ENCODE measurements at places on chromosomes 3 and 15.

DNA sequence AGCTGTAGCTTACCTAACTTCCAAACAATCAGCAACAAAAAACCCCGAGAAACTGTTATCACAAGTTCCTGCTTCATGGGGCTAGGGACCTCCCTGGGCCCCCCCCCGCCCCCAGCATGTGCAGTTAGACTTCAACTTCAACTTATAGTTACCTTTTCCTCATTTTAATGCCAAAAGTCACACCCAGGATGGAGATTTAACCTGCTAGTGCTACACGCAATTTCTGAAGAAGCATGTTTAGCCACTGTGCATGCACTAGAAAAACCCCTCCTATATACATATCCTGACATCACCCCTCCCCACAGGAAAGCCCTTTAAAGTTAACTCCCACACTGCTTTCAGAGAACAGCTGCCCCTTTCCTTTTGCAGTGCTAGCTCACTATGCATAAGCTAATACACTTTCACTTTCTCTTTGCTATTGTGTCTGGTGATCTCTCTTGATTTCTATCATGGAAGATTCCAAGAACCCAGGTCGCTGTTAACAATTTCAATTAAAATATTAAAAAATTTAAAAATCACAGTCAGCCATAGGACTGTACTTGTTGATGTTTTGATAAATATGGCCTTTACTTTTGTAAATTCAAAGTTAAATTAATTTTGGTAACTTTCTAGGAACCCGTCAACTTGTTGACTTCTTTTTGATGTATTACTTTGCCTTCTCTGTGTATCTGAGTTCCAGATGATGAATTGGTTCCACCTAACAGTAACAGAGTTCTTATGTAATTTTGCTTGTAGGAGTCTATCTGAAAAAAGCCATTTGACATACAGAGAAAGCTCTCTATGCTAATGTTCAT lies 75.2 kb upstream of the ACAD9 start:
- DNase-seq: peak; percentile 27

GRCh38 chr3:40309925-40310695 lies 603 bp downstream of the EIF1B start:
- DNase-seq: no peak

DNA sequence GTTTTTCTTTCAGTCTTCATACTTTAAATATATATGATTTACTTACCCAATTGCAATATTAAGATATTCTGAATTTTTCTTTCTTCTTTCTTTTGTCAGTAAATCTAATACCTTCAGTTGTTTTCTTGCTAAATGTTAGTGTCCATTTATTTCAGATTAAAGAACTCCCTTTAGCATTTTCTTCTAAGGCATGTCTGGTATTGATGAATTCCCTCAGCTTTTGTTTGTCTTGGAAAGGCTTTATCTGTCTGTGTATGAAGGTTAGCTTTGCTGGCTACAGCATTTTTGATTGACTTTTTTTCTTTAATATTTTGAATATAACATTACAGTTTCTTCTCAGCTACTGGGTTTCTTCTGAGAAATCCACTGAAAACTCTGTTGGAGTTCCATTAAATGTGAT lies 64.0 kb upstream of the PLSCR4 start:
- no peak for DNase-seq

- no peak for DNase-seq
Observed at GRCh38 chr3:126984391-126985131, 1.6 kb downstream of the PLXNA1 start.

- no peak for DNase-seq
Observed at GRCh38 chr3:136544532-136544931, 207.6 kb downstream of the STAG1 start.

DNA sequence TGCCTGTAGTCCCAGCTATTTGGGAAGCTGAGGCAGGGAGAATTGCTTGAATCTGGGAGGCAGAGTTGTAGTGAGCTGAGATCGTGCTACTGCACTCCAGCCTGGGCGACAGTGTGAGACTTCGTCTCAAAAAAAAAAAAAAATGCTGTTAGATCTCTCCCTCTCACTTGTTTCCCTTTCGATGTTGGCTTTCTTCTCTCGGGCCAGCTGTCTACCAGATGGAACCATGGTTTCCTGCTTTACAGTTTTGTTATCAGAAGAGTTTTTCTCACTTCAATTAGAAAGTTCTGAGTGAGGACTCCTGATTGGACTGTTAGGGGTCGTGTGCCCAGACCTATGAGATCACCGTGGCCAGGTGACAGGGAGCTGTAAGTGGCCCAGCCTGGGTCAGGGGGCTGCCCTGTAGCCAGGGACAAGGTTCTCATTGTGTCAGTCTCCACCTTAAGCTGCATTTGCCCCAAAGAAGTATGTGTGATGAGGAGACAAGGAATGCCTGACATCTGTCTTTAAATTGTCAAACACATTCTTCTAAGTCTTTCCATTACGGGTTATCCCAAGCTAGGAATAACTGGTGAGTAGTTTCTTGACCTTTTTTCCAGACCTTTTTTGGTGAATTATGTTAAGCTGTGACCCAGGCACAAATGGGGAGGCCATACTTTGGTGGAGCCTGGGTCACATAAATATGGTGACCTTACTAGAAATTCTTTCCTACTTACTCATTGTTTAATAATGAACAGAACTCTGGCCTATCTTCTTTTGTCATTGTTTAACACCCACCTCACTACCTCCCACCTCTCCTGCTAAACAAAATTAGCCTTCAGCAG lies 25.2 kb downstream of the SNAPC5 start:
- DNase-seq: no peak

GRCh38 chr3:39917065-39917773 lies 107.8 kb downstream of the MYRIP start:
- no peak for DNase-seq

DNA sequence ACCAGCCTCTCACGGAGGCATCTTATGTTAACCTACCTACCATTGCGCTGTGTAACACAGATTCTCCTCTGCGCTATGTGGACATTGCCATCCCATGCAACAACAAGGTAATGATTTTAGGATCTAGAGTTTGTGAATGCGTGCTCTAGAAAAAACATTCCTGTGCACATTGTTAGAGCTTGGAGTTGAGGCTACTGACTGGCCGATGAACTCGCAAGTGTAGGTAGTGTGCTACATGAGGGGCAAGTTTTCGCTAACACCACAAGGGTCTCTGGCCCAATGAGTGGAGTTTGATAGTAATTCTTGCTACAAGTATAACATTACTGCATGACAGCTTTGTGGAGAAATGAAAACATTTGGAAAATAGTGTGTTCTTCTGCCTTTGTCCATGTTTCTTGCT lies 4.4 kb downstream of the RPSA start:
- DNase-seq: no peak

- DNase-seq: no peak
Observed at GRCh38 chr3:181727341-181728032, 15.8 kb downstream of the SOX2 start.

DNA sequence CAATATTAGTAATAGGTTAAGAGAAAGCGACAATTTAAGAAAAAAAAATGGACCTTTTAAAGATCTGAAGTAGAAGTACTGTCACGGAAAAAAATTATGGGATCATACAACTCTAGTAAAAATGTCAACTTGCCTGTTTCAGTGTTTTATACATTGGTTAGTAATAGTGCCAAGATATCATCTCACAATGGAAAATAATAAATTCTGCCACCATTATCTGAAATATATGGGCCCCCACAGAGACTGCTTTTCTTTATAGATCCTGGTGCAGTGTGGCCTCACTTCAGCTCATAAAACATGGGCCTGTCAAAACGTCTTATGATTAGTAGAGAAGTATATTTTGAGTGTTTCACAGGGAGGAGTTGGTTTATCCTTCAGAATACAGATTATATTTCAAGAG lies 266.3 kb upstream of the EPHA6 start:
- no peak for DNase-seq

- DNase-seq: no peak
Observed at GRCh38 chr15:54816401-54816800, 380.3 kb downstream of the RSL24D1 start.

DNA sequence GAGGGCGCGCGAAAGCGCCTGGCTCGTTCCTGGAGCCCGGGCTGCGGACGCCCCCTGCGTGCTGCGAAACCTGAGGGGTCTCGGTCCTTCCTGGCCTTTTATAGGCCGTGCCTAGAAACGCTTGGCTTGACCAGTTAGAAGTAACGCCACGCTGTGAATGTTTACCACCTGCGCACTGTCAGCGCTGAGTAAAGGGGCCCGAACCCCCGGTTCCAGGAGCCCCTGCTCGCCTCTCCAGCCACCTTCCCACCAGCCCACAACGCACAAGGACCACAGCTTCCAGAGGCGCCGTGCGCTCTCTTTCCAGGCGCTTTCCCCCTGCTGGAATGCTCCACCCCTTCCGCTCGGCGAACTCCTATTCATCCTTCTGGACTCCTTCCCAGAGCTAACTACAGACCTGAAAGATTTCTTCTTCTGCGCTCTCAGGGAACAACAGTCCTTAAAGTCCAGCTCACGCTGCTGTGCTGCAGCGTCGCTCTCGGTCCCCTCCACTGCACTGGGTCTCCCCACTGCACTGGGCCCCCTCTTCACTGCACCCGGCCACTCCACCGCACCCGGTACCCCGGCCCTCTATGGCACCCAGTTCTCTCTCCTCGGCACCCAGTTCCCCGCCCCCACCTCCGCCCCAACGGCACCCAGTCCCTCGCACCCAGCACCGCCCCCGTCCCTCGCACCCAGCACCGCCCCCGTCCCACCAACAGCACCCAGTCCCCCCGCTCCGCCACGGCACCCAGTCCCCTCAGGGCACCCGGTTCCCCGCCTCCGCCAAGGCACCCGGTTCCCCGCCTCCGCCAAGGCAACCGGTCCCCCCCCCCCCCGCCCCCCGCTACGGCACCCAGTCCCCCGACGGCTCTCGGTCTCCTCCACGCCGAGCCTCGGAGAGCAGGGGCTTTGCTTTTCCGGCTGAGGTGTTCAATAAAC lies 69.8 kb downstream of the SQOR start:
- DNase-seq: peak; percentile 4

DNA sequence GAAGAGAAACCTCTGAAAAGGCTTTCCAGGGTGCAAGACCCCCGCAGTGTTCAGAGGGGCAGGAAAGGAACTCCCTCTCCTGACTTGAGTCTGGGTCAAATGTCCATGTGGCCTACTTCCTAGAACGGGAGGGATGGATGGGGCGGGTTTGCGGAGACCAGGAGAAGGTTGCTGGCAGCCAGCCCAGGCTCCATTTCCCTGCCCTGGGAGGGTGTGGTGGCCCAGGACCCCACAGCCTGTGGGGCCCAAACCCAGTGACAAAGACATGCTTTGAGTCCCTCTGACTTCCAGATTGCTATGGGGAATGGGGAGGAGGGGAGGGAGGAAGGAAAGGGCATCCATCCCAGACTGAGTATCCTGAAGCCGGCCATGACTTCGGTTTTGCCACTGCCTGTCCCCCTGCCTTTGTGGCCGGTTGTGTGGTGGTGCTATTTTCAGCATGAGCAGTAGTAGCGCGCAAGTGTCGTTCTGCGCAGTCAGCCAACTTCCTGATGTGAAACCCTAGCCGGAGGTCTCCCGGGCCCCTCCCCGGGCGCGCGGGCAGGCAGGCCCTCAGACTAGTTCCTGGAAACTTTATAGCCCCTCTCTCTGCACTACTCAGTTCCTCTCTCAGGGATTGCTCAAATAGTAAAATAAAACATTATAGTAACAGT lies 24.4 kb downstream of the MAGEF1 start:
- no peak for DNase-seq

- no peak for DNase-seq
Observed at GRCh38 chr3:142497729-142498128, 49.9 kb upstream of the XRN1 start.

GRCh38 chr15:51731549-51732267 lies 5.7 kb downstream of the LYSMD2 start:
- no peak for DNase-seq

- no peak for DNase-seq
Observed at GRCh38 chr15:64851503-64851840, 9.8 kb downstream of the PLEKHO2 start.

GRCh38 chr15:85031086-85031943 lies 49.7 kb downstream of the PDE8A start:
- no peak for DNase-seq

GRCh38 chr3:50913260-50913659 lies 238.5 kb downstream of the DOCK3 start:
- no peak for DNase-seq

DNA sequence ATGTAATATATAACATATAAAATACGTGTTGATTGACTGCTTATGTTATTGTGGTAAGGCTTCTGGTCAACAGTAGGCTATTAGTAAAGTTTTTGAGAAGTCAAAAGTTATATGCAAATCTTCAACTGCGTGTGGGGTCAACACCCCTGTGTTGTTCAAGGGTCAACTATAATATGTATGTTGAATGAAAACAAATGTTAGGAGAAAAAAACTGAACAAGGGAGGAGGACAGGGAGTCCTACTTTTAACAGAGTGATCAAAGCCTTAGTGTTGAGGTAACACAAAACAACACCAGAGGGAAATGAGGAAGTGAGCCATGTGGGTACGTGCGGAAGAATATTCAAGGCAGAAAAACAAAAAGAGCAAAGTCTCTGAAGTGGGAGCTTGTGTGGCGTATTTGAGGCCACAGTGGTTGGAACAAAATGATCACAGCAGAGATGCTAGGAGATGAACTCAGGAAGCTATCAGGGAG lies 62.5 kb downstream of the SFMBT1 start:
- DNase-seq: no peak

- no peak for DNase-seq
Observed at GRCh38 chr15:59438625-59439290, 772 bp downstream of the FAM81A start.

DNA sequence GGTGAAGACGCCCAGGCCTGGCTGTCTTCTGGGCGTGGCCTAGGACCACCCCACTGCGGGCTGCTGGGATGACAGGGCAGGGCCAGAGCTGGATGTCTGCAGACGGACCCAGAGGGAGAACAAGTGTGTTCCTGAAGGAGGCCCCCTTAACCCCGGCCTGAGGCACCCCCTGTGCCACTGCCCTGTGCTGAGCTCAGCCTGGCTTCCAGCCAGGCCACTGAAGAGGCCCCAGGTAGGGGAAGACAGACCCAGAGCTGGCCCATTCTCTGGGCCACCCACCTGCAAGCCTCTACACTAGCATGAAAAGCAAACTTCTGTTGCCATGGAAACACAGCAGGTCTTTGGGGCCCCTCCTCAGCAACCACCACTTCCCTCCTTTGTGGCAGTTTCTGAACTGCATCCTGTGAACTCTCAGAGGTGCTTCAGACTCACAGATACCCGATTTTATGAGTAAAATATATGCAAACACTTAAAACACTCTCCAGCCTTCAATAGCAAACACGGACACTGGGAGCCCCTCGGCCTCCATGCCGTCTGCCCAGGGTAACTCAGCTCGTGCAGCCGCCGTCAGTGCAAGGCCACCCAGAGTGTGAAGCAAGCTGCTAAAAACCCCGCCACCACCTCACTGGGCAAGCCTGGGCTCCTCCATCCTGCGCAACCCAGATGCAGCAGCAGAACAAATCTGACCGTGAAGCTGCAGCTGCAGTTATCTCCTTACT lies 42.5 kb downstream of the CMTM6 start:
- peak; percentile 52 for DNase-seq
